ENCODE measurements at places on chromosomes 16 and 17. TPM values are rescaled to one million over a fixed set of nuclear protein-coding genes. Genes with fewer than 3 reads are reported as not detected.

PRDM7 gene
- total RNA-seq = not detected

KRT40 gene
- total RNA-seq = 0.39 TPM

DBNDD1 gene
- total RNA-seq = 4.9 TPM

SLC39A11 gene
- 67.4 TPM for total RNA-seq

RNF151 gene
- not detected for total RNA-seq

KRTAP2-2 gene
- not detected for total RNA-seq

NOD2 gene
- 0.98 TPM for total RNA-seq

CTCF gene
- 37.0 TPM for total RNA-seq

TP53TG3C gene
- not detected for total RNA-seq

SLC16A11 gene
- total RNA-seq = 0.58 TPM

CDRT15 gene
- not detected for total RNA-seq

ZFPM1 gene
- 11.3 TPM for total RNA-seq

WRAP53 gene
- 6.4 TPM for total RNA-seq

TBC1D26 gene
- total RNA-seq = not detected

CA7 gene
- total RNA-seq = 157 TPM

DNAJA2 gene
- 63.9 TPM for total RNA-seq

ADCY7 gene
- total RNA-seq = 20.8 TPM

SPATA22 gene
- total RNA-seq = not detected
